ENCODE measurements at places on chromosomes 6 and 20. TPM values are rescaled to one million over a fixed set of nuclear protein-coding genes. Genes with fewer than 3 reads are reported as not detected.

Gene ANKRD66
- not detected for total RNA-seq

- no peak for DNase-seq
Observed at GRCh38 chr6:41943456-41943855, 1.8 kb upstream of the CCND3 start.

GRCh38 chr6:145895802-145896201 is 68.4 kb downstream of the SHPRH start:
- DNase-seq = no peak

DNA sequence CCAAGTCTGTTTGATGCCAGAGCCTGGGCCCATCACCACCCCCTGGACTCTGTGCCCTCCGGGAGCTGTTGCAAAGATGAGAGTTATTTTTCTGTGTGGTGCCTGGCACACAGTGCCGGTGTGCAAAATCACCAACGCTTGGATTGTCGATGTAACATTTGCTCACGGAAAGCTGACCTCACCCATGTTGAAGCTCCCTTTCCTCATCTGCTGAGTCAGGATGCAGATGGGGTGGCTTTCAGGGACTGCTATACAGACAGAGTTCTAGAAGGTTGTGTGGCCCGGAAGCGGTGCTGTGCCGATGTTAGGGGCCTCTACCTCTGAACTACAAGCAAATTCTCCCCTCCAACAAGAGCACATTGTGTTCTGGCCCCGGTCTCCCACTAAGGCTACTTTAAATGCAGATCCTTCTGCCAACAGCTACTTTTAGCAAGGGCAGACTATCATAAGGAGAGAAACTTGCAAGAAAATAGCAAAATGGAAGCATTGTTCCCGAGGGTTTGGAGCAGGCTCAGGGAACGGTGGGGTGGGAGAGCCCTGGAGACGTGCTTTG is 34.0 kb downstream of the EYA2 start:
- DNase-seq = no peak

DNA sequence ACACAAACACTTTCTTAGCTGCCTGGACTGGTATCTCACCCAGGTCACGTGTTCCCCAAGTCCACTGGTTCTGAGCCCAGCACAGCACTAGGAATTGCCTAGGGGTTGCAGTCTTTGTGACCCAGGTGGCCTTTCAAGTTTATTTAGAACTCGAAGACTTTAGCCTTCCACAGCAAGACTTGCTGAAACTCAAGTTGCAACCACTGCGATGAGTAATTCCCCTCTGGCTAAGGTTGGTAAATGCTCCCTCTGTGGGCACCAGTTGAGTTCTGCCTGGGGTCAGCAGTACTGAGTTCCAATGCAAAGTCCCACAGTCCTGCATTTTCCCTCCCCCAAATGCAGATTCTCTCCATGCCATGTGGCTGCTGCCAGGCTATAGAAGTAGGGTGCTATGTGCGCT is 77.6 kb upstream of the MOCS1 start:
- DNase-seq = no peak

Gene SMLR1
- total RNA-seq = not detected

Gene FABP7
- not detected for total RNA-seq

Gene TMEM151B
- total RNA-seq = not detected

Gene TSPO2
- total RNA-seq = not detected

DNA sequence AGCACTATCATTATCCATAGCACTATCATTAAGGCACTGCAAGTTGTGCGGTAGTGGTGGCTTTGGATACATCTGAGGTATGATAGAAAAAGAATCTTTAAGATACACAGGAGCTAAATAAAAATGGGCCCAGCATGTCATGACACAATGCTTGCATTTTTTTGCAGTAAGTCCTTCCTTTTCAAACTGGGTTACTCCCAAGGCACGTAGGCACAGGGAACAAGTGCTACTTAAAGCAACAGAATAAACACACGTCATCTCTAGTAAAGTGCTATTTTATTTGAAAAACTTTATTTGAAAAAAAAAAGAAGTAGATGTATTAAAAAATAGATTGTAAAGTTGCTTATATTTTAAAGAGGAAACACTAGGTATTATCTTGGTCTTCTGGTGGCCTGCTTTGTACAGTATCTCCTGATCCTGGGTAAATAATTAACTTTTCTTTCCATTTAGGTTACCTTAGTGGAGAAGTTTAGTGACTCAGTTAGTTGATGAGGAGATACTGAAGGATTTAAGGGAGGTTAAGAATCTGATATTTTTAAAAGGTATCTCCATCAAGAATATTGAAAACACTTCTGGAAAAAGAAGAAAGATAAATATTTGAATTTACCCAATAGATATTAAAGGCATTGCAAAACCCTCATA is 129.6 kb downstream of the EDN1 start:
- DNase-seq = no peak

GRCh38 chr20:10074513-10074912 is 39.7 kb downstream of the ANKEF1 start:
- DNase-seq = no peak

DNA sequence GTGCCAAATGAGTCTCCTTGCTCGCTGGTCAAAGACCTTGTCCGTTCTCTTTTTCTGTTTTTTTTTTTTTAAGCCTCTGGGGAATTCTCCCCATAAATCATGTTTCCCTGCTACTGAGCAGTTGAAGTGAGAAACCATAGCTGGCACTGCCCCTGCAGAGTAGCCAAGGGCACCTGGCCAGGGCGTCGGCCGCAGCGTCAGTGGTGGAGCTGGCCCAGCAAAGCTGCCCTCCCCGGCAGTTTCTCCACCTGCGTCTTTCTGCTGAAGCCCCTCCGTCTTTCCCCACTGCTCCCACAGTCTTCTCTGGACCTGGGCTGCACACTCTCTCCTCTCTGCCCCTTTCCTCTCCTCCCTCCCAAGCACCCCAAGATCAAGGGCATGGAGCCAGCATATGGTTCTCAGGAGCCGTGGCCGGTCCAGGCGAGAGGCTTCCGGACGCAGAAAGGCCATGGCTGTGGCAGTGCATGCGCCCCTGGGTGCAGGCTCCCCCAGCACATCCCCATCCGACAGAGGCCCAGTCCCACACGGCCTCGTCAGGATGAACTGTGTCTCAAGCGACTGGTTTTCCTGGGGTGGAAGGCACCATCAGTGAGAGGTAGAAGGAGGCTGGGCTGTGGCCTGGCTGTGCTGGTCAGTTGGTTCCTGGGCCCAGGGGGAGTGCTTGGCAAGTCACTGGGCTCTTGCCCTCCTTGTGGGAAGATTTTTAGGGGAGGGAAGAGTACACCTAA is 218.1 kb downstream of the ERMARD start:
- DNase-seq = peak; percentile 82

Gene KIZ
- 20.3 TPM for total RNA-seq

GRCh38 chr20:5663396-5663795 is 86.8 kb upstream of the SHLD1 start:
- DNase-seq = no peak

Gene CBLN4
- 0.32 TPM for total RNA-seq

Gene PARD6B
- total RNA-seq = 2.0 TPM

DNA sequence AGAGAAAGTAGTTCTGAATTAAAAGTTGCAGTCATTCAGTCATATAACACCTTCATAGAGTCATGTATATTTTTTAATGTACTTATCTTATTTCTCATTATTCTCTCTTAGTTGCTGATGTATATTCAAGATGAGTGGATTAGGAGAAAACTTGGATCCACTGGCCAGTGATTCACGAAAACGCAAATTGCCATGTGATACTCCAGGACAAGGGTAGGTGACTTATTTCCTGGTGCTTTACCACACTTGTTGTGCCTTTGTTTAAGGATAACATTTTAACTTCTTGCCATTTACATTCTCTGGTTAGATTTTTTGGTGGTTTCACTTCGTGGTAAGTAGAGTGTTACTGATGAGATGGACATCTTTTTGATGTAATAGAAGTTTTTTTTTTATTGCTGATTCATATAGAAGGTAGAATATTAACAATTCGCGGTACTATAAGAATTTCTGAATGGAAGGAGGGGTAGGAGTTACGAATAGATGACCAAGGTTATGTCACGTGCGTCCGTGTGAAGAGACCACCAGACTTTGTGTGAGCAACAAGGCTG is 120.5 kb downstream of the NCOA3 start:
- no peak for DNase-seq

DNA sequence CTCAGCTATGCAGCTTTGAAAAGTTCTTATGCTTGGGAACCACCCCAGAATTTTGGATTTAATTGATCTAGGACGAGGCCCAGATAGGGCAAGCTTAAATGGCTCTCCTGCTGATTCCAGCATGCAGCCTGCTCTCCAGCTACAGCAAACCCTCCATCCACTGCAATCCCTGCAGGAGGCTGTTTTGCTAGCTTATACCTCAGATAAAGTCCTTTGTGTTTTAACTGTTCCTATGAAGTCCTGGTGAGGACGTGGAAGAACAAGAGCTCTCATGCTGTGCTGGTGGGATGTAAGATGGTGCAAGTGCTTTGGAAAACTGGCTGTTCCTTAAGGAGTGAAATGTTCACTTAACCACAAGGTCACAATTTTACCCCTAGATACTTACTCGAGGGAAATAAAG is 25.5 kb upstream of the NXT1 start:
- DNase-seq = no peak

GRCh38 chr20:62401331-62401779 is 5.7 kb downstream of the CABLES2 start:
- no peak for DNase-seq

- no peak for DNase-seq
Observed at GRCh38 chr20:533526-533925, 10.1 kb downstream of the CSNK2A1 start.

Gene EMILIN3
- not detected for total RNA-seq

Gene GNRH2
- total RNA-seq = not detected

Gene MDFI
- 21.7 TPM for total RNA-seq

- no peak for DNase-seq
Observed at GRCh38 chr6:11798096-11798495, 19.5 kb upstream of the ADTRP start.

- no peak for DNase-seq
Observed at GRCh38 chr6:106446983-106447382, 86.5 kb downstream of the CRYBG1 start.

DNA sequence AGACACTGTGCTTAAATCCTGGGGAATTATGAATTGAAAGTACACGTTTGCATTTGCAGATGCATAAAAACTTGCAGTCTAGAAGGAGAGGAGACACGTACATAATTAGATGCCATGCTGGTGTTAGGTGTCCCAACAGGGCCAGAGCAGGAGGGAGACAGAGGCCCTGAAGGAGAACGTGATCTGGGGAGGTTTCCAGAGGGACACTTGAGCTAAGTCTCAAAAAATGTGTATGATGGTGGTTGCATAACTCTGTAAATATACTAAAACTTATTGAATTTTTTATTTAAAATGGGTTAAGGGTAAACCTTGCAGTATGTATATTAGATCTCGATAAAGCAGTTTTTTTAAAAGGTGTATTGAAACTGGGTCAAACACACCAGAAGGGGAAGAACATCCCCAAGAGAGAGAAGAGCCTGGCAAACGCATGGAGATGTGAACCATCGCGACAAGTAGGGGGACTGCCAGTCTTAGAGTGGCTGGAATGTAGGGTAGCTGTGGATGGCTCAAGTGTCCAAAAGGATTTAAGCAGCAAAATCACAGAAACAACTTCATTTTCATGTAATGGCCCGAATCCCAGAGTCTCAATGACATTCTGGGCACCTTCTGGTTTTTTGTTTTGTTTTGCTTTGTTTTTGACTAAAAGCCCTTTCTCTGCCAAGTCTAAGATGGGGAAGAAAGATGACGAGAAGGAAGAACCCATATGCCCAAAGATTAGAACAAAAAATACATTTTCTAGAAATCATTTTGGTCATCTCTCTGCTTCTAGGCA is 15.3 kb downstream of the TRAF3IP2 start:
- DNase-seq = no peak

Gene CTCFL
- 0.16 TPM for total RNA-seq

- no peak for DNase-seq
Observed at GRCh38 chr6:111761212-111761611, 112.0 kb downstream of the FYN start.

GRCh38 chr20:59736366-59736765 is 132.0 kb downstream of the PHACTR3 start:
- DNase-seq = peak; percentile 81

Gene APCDD1L
- total RNA-seq = not detected

DNA sequence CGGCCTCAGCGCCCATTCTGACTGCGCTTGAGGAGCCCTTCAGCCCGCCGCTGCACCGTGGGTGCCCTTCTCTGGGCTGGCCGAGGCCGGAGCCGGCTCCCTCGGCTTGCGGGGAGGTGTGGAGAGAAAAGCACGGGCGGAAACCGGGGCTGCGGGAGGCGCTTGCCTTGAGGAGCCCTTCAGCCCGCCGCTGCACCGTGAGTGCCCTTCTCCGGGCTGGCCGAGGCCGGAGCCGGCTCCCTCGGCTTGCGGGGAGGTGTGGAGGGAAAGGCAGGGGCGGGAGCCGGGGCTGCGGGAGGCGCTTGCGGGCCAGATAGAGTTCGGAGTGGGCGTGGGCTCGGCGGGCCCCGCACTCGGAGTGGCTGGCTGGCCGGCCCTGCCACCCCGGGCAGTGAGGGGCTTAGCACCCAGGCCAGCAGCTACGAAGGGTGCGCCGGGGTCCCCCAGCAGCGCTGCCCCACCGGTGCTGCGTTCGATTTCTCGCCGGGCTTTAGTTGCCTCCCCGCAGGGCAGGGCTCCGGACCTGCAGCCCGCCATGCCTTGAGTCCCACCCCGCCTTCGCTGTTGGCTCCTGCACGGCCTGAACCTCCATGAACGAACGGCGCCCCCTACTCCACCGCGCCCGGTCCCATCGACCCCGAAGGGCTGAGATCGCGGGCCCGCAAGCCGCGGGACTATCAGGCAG is 45.7 kb upstream of the MCUR1 start:
- no peak for DNase-seq

Gene PTCRA
- total RNA-seq = not detected

- no peak for DNase-seq
Observed at GRCh38 chr6:38801305-38801704, 86.2 kb downstream of the DNAH8 start.

Gene MKKS
- total RNA-seq = 14.4 TPM

Measured in mesenteric fat pad (tissue), 1 donor.